ENCODE measurements at places on chromosomes 5 and 9.

- DNase-seq, result no peak
Measured at GRCh38 chr9:33923998-33924701, 107.2 kb downstream of the UBE2R2 start.

DNA sequence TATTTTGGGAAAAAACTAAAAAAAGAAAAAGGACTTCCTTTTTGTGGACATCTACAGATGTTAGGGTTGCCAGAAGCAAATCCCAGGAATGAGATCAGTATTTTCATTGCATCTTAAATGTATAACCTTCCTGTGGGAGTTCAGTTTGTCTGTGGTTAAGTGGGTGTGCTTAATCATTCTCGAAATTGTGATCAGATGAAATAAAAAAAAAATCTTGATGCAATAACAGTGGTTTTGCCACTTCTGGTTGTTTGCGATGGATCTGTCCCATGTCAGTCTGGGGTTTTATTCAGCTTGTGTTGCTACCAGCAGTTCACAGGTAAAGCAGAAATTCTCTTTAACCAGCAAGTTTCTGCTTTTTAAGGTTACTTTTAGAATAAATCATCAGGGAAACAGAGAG is 179.0 kb downstream of the MAN2A1 start:
- DNase-seq, result no peak

- DNase-seq, result no peak
Measured at GRCh38 chr9:13606586-13606985, 327.1 kb upstream of the MPDZ start.

DNA sequence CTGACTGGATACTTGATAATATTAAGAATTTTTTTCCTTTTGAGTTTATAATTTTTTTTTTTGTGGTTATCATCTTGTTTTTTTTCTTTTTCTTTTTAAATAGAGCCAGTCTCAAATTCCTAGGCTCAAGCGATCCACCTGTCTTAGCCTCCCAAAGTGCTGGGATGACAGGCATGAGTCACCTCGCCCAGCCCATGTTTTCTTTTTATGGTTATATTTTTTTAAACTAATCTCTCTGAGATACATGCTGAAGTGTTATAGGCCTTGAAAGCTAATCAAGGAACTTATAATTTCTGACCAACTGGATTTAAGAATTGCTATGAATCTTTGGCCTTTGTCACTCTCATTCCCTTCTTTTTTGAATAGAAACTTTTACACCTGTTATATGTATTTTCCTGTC is 6.8 kb upstream of the AMACR start:
- no peak for DNase-seq

GRCh38 chr5:1785984-1786383 is 13.7 kb downstream of the MRPL36 start:
- DNase-seq, result no peak

- no peak for DNase-seq
Measured at GRCh38 chr9:78273761-78274160, 23.2 kb upstream of the PSAT1 start.

DNA sequence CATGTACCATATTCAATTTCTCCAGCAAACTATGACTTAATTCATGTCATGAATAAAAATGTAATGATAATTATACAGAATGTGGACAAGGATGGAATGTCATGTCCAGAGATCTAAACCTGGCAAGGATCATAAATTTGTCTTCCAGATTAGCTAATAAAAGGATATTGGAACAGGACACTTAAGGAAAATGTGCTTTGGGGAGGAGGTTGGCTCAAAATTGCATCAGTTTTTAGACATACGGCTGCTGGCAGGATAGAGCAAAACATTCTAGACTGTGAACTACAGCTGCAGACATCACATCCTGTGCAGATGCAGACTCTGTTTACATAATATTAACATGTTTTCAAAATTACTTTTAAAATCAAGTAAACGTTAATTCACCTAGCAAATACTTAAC is 248.4 kb downstream of the TLR4 start:
- no peak for DNase-seq

DNA sequence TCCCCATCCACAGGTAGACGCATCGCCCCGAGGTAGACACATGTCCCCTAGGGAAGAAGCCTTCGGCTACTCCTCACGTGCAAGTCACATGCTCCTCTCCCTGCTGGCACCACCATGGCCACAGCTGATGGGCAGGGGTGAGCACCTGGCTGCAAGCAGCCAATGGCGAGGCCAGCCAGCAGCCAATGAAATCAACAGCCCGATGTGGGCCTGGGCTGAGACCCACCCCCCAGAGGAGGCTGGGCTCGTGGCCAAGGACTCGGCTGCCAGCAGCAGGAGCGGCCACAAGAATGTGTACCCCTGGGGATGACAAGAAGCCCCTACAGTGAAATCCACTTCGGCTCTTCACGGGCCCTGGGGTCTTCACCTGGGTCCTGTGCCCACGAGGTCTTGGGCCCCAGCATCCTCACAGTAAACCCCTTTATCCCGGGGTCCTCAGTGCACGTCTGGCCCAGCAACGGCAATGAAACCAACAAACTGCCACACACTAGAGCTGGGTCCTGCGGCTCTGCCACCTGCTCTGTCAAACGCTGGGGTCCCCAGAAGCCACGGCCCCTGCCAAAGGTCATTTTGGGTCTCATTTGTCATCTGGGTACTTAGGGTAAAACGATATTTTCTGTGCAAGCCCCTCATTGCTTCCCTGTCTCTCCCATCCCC is 22.1 kb upstream of the PTGES start:
- DNase-seq, result no peak

- no peak for DNase-seq
Measured at GRCh38 chr5:13956471-13956870, 12.0 kb upstream of the DNAH5 start.

GRCh38 chr9:38084556-38084880 is 15.5 kb upstream of the SHB start:
- DNase-seq, result no peak

- DNase-seq, result no peak
Measured at GRCh38 chr9:78133751-78134150, 102.1 kb upstream of the CEP78 start.

- no peak for DNase-seq
Measured at GRCh38 chr9:99015890-99016289, 72.2 kb downstream of the COL15A1 start.

DNA sequence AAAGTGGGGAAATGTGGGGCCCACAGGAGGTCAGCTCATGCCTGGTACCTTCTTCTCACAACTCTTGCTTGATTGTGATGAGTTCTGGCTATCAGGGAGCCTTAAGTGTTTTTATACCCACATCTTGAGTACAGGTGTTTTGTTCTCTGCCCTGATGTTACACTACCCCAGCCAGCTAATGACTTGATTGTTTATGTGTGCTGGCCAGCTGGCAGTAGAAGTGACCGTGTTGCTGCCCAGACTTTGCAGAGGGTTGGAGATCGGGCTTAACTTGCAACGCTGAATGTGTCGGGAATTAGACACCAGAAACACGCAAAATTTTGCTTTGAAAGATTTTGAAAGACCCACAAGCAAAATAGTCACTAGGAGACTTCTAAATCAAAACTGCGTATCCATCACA is 16.9 kb upstream of the ZDHHC11B start:
- DNase-seq, result no peak

DNA sequence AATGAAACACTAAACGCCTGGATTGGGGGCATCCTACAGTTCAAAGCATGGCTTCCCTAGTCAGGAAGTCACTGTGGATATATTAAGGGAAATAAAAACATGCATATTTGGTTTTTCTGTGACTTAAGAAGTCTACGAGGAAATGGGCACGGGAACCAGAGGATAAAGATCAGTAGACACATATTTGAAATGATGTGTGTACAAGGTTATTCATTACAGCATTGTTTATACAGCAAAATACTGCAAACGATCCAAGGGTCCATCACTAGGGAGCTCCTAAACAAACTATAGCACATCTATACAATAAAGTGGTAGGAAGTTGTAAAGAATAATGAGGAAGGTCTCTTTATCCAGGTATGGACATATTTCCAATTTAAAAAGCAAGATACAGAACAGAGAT is 71.8 kb downstream of the EFNA5 start:
- DNase-seq, result no peak

DNA sequence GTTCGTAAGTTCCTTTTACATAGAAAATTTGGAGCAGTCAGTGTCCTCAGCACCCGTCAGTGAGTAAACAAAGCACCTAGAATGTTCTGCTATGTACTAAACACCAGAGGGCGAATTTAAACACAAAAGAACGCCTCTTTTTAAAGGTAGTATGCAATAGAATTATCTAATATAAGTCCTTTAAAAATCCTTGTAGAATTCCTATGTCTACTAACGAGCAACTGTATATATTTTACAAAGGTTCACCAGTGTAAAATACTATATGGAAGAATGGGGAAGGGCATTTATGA is 499 bp upstream of the TMEM232 start:
- DNase-seq, result no peak

GRCh38 chr9:76316069-76316468 is 78.2 kb downstream of the RFK start:
- DNase-seq, result no peak

- no peak for DNase-seq
Measured at GRCh38 chr5:86500947-86501346, 116.8 kb upstream of the COX7C start.

DNA sequence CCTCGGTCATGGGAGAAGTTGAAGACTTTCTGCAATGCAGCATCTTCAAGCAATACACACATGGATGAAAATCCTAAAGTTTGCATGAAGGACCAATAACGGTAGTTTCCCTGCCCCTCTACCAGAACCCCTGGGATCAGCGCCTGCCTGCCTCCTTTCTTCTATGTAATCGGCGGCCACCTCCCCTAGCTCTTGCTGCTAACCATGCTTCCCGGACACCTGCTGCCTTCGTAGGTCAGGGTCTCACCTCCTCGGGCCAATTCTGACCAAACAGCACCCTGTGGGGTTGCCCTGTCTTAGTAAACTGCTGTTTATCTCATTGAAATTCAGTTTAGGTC is 388 bp upstream of the MED10 start:
- DNase-seq, result no peak

GRCh38 chr9:122337556-122337929 is 33.3 kb upstream of the PTGS1 start:
- DNase-seq, result no peak

DNA sequence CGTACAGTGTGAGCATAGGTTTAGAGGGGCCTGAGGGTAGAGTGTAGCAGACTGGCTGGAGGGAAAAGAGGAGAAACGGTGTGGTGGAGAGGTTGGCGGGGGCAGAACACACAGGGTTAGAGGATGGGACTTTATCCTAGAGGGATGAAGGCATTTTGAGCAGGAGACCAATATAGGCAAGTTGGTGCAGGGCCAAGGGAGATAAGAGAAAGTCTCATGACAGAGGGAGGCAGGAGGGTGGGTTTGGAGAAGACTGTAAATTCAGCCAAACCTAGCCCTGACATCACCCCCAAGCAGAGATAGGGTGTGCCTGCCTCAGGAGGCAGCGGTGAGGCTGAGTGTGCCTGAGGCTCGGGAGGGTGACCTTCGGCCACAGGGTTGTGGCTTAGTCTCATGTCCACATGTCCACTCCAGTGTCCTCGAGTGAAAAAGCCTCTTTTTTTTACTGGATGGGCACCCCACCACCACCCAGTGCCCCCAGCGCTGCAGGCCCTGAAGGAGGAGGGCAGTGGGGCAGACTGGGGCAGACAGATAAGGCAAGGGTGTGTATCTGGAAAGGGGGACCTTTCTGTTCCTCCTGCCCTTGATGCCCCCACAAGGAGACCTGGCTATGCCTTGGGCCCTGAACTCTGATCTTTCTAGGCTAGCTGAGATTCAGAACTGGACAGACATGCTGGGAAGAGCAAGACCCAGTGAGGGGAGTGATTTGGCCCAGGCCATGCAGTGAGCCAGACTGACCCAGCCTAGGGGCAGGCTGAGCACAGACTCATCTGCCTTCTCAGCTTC is 108.7 kb downstream of the RGS3 start:
- no peak for DNase-seq

DNA sequence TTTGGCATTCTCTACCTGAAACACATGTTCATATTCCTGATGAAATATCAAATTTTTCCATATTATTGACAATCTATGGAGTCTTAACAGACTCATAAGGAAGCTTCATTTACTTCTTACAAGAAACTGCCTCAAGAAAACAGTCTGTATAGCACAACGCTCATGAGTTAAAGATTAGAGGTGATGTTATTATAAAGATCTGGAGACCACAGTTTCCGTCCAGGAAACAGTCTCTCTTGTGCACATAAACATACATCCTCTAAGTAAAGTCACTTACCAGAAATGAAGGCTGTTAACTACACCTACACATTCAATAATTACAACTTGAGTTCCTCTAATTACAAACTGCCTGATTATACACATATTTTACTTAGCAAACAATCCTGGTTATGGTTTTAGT is 86.9 kb downstream of the RAPGEF6 start:
- DNase-seq, result no peak

- no peak for DNase-seq
Measured at GRCh38 chr5:28397502-28397941, 1359.1 kb upstream of the CDH9 start.

- DNase-seq, result no peak
Measured at GRCh38 chr5:76333571-76333970, 69.5 kb upstream of the IQGAP2 start.

GRCh38 chr9:81955625-81956024 is 12.3 kb downstream of the SPATA31D3 start:
- no peak for DNase-seq

DNA sequence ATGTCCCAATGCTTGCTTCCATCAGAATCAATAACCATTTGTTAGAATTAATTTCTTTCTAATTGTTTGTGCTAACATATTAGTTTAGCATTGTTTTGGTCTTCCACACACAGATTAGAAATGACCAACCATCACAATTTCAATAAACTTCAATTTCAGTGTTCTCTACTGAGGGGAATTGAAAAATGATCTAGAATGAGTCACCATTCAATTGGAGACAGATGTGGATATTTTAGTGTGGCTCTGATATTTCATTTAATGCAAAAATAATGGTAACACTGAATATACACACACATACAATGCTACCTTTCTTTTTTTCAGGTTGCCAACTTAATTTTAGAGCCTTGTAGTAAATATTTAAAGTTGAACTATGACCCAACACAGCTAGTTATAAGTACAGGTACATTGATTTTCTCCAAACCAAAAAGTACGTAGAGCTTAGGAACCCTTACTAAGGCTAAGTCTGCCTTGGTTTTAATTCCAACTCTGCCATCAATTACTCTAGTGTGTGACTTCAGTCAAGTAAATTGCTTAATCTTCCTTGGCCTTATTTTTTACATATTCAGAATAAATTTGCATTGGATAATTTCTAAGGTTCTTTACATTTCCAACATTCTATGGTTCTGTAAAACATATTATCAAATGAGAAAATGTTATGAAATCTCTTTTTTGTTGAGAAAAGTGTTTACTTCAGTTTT is 143.9 kb downstream of the DMRTA1 start:
- no peak for DNase-seq

- DNase-seq, result no peak
Measured at GRCh38 chr9:98911042-98911441, 32.7 kb upstream of the COL15A1 start.

DNA sequence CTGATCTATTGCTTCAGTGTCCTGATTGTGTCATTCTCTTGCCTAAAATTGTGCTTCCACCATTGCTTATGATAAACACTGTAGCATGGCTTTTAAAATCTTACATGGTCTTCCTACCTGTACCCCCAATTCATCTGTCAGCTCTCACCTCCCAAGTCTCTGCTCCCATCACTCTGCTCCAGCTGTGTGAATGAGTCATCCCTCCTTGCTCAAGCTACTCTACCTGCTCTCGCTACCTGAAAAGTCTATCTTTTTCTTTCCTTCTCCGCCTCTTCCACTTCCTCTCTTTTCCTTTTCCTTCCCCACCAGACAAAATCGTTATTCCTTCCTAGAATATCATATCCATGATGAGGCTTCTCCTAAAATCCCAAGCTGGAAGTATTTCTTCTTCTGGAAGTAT is 341.7 kb downstream of the PRELID2 start:
- DNase-seq, result no peak

All from AG09309 (cell line).